ENCODE measurements at places on chromosomes 6 and 20. TPM values are rescaled to one million over a fixed set of nuclear protein-coding genes. Genes with fewer than 3 reads are reported as not detected.

Gene SLC17A2
- not detected for total RNA-seq

Gene KCNG1
- 23.7 TPM for total RNA-seq

Gene GSTA3
- total RNA-seq, result not detected

Gene WFDC12
- total RNA-seq, result not detected

Gene MTFR2
- 0.72 TPM for total RNA-seq

Gene DDO
- 0.18 TPM for total RNA-seq

Gene TAGAP
- total RNA-seq, result not detected

DNA sequence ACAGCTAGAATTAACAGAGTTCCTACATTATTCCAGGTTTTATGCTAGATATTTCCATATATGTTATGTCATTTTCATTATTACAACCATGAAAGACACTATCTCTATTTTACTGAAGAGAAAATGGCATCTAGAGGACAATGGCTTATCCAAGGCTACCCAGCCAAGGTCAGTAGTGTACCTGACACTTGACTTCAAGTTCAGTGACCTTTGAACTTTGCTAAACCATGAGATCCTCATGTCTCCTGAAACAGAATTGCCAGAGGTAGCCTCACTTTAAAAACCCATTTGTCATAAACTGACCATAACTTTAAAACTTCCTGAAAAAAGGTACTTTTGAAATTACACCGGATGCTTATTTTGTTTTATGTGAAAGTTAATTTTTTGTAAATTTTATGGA is 14.4 kb downstream of the NAPB start:
- DNase-seq, result no peak
- no peaks in the 10 kb centered on the region for H3K36me3 ChIP-seq
- H3K27ac ChIP-seq, result no peak overlapping the region
- no peak overlapping the region for H3K4me3 ChIP-seq
- H3K4me1 ChIP-seq, result peaks cover 15% of the 10 kb centered on the region
- H3K27me3 ChIP-seq, result no peaks in the 10 kb centered on the region

DNA sequence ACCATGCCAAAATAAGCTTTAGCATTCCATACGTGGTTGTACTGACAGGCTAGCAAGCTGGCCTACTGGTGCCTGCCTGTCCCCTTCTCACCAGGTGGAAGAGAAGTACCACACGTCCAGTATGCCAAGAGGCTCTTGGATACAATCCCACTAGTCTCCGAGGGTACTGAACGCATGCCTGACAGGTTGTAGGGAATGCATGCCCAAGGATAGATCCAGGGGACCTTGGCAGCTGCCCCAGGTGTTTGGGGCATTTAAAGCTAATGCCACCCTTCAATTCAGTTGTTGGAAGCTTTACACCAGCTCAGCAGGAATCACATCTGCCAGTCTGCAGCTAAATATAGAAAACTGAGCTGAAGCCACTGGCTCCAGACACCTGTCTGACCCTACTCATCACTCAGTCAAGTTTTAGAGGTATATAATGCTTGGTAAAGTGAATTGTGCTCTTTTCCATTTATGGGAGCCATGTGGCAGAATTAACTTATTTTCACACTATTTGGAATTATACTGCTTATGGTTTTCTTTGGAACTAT is 4.9 kb downstream of the TUBB2B start:
- no peak overlapping the region for H3K27ac ChIP-seq
- no peak for DNase-seq

DNA sequence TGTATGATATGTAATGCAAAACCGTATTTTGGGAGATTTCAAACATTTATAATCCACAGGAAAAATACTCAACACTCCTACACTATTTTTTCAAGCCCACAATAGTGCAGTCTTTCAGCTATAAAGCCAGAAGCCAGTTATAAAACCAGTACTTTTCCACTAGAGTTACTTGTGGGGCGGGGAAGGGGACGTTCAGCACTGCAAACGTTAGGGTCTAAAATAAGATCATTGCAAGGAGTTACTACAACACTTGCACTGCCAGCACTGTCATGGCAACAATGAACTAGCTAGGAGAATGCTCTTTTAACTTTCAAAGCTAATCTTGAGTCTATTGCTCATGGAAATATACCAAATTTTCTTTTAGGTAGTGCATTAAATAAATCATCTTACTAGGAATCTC is 14.7 kb downstream of the SESN1 start:
- no peak for DNase-seq
- no peak overlapping the region for H3K27ac ChIP-seq
- no peaks in the 10 kb centered on the region for H3K27me3 ChIP-seq
- H3K4me3 ChIP-seq, result no peak overlapping the region
- H3K36me3 ChIP-seq, result no peaks in the 10 kb centered on the region
- peaks cover 3% of the 10 kb centered on the region for H3K4me1 ChIP-seq

DNA sequence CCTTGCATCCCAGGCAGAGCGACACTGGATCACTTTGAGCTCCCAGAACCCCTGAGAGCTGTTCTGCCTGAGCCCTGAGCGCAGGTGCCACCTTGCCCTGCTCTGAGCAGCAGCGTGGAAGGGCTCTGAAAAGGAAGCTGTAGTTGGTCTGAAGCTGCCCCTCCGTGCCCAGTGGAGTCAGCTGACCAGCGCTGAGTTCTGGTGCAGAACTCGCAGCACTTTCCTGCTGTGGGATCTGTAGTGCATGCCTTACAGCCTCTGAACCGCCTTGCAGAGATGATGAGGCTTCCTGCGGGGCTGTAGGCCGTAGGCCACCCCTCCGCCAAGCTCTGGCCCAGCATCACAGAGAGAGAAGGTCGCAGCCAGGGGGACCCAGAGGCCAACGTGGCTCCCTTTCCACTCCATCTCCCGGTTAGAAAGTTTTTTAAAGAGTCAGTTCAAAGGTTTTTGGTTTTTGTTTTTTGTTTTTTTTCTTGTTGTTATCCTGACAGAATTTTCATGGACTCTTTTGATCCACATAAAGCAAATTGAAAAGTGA is 158.3 kb upstream of the CST7 start:
- no peaks in the 10 kb centered on the region for H3K36me3 ChIP-seq
- H3K4me1 ChIP-seq, result no peaks in the 10 kb centered on the region
- DNase-seq, result no peak
- H3K4me3 ChIP-seq, result no peak overlapping the region

DNA sequence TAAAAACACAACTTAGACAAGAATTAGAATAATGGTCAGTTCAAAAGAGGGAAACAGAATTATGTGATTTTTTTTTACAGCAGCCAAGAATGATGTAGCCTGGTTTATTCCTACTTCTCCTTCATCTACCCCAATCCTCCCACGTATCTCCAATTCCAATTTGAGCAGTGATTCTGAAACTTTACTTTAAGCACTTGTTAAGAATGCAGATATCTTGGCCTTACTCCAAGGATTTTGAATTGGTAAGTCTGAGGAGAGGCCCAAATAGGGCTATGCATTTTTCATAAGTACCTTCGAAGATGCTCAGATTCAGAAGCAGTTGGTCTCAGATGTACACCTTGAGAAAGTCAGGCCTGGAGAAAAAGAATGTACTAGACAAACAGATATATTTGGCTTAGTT is 233.4 kb upstream of the FLRT3 start:
- H3K4me3 ChIP-seq, result no peak overlapping the region
- no peaks in the 10 kb centered on the region for H3K27me3 ChIP-seq
- no peaks in the 10 kb centered on the region for H3K4me1 ChIP-seq
- no peak overlapping the region for H3K27ac ChIP-seq

DNA sequence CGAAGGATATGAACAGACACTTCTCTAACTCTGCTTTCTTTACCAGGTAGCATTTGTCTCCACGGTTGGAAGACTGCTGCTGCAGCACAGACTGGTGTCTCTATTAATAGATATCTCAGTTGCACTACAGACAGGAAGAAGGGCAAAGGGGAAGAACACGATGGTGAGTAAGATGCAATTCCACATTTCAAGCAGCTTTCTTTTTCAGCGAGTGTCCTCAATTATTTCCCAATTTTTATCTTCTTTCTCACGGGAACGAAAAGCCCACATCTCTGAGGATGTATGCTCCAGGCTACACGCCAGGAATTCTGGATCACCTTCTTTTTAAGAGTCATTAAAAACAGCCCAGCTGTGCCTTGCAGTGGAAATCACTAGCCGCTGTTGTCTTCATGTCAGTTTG is 311.6 kb upstream of the ECI2 start:
- peak overlapping the region; percentile 10 for H3K4me3 ChIP-seq
- H3K36me3 ChIP-seq, result no peaks in the 10 kb centered on the region
- no peaks in the 10 kb centered on the region for H3K27me3 ChIP-seq
- H3K27ac ChIP-seq, result no peak overlapping the region

DNA sequence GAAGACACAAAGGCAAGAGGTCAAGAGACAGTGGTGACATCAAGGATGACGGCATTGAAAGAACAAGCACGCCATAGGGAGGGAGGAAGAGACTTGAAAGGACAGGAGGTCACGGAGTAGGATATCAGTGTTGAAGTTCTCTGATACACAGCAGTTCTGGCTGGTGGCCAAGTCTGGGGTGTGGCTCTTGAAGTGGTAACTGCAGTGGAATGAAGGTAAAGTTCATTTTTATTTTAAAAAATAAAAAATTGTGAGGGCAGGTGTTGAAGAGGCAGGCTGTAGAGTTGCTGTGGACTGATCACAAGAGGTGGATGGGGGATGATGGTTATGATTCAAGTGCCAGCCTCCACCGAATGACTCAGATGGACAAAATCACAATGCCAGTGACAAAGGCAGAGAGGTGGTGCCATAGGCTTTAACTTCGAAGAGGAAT is 53.2 kb upstream of the BMP2 start:
- no peaks in the 10 kb centered on the region for H3K36me3 ChIP-seq
- no peak overlapping the region for H3K27ac ChIP-seq
- peaks cover 5% of the 10 kb centered on the region for H3K4me1 ChIP-seq
- no peak for DNase-seq
- no peak overlapping the region for H3K4me3 ChIP-seq

- H3K36me3 ChIP-seq, result peaks cover 14% of the 10 kb centered on the region
- no peak overlapping the region for H3K27ac ChIP-seq
- no peak overlapping the region for H3K4me3 ChIP-seq
- peaks cover 9% of the 10 kb centered on the region for H3K4me1 ChIP-seq
These were observed 31.2 kb upstream of the SPDEF start for GRCh38 chr6:34587325-34587724.

- H3K4me3 ChIP-seq, result no peak overlapping the region
- DNase-seq, result peak; percentile 52
- H3K36me3 ChIP-seq, result no peaks in the 10 kb centered on the region
- peaks cover 5% of the 10 kb centered on the region for H3K27me3 ChIP-seq
These were observed 83.2 kb upstream of the TAB2 start for GRCh38 chr6:149234051-149234962.

DNA sequence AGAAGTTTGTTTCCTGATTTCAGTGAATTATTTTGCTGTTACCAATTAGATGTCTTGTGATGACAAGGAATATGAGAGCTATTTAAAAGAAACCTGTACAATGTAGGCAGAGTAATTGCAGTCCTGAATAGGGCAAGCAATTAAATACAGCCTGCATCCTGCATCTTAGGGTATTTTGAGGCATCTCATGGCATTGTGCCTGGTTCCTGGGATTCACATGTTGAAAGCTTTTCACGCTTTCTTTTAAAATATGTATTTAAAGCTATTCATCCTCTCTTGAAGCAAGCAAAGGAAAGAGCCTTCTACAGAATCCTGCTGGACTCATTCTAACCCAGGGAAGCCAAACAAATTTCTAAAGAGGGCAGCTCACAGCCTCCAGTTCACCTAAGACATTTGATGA is 4.7 kb upstream of the RRAGD start:
- H3K27ac ChIP-seq, result no peak overlapping the region
- DNase-seq, result no peak
- H3K4me1 ChIP-seq, result no peaks in the 10 kb centered on the region
- H3K36me3 ChIP-seq, result no peaks in the 10 kb centered on the region
- no peak overlapping the region for H3K4me3 ChIP-seq

GRCh38 chr6:114649298-114649697 is 306.5 kb upstream of the HS3ST5 start:
- H3K27me3 ChIP-seq, result no peaks in the 10 kb centered on the region
- H3K36me3 ChIP-seq, result no peaks in the 10 kb centered on the region
- DNase-seq, result no peak
- no peaks in the 10 kb centered on the region for H3K4me1 ChIP-seq

GRCh38 chr6:167559675-167560479 is 235.0 kb downstream of the TTLL2 start:
- DNase-seq, result no peak
- H3K4me3 ChIP-seq, result no peak overlapping the region
- no peaks in the 10 kb centered on the region for H3K4me1 ChIP-seq
- no peaks in the 10 kb centered on the region for H3K27me3 ChIP-seq

DNA sequence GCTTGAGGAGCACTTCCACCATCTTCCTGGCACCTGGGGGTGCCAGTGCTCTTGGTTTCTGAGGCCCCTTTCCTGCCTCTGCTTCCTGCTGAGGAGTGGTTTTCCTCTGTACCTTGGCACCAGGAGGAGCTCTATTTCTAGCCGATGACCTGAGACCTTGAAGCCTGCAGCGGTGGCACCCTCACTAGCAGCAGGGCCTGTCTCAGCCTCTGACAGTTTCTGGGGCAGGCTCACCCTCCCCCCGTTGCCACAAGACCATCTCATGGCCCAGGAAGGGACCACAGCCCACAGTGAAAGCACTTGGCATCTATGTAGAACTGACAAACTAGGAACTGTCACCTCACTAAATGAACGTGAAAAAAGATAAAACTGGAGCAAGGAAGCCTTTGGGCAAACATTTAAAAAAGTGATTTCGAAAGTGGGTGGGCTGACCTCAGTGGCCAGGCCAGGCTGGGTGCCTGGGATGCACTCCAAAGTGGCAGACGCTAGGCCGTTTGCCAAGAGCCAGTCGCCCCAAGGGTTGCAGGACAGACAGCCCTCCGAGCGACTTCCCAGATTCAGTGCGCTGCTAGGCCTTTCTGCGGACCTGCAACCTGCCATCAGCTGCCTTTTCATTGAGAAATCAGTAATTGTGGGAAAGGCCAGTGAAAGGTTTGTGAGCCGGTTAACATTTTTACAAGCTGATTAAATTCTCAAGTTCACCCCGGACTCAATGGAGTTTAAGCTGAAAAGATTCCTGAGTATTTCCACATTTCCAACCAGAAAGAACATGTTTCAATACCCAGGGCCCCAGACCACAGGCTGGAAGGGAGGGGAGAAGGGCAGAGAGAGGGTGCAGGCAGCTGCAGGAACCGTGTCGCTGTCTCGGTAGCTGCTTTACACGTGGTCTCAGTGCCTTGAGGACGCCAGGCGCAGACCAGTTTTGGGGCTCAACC is 303.7 kb downstream of the ESR1 start:
- no peak overlapping the region for H3K27ac ChIP-seq
- H3K36me3 ChIP-seq, result no peaks in the 10 kb centered on the region
- H3K27me3 ChIP-seq, result no peaks in the 10 kb centered on the region
- H3K4me3 ChIP-seq, result no peak overlapping the region

GRCh38 chr6:111580826-111581505 is 24.7 kb downstream of the TRAF3IP2 start:
- no peak overlapping the region for H3K27ac ChIP-seq
- H3K4me3 ChIP-seq, result no peak overlapping the region
- peak; percentile 39 for DNase-seq
- no peaks in the 10 kb centered on the region for H3K27me3 ChIP-seq
- peaks cover 12% of the 10 kb centered on the region for H3K36me3 ChIP-seq
- peaks cover 15% of the 10 kb centered on the region for H3K4me1 ChIP-seq

- no peak overlapping the region for H3K27ac ChIP-seq
- peaks cover 18% of the 10 kb centered on the region for H3K36me3 ChIP-seq
- H3K4me3 ChIP-seq, result no peak overlapping the region
- H3K27me3 ChIP-seq, result no peaks in the 10 kb centered on the region
- H3K4me1 ChIP-seq, result no peaks in the 10 kb centered on the region
These were observed 549.4 kb downstream of the UTRN start for GRCh38 chr6:144834426-144835038.

GRCh38 chr6:139156551-139156950 is 21.7 kb downstream of the HECA start:
- H3K27me3 ChIP-seq, result no peaks in the 10 kb centered on the region
- no peaks in the 10 kb centered on the region for H3K36me3 ChIP-seq
- no peak overlapping the region for H3K27ac ChIP-seq
- H3K4me3 ChIP-seq, result no peak overlapping the region
- peaks cover 23% of the 10 kb centered on the region for H3K4me1 ChIP-seq

- no peak for DNase-seq
- peaks cover 4% of the 10 kb centered on the region for H3K4me1 ChIP-seq
- no peaks in the 10 kb centered on the region for H3K36me3 ChIP-seq
- no peak overlapping the region for H3K4me3 ChIP-seq
These were observed 205.1 kb upstream of the GMDS start for GRCh38 chr6:2450546-2450945.
